ENCODE measurements at places on chromosomes 11 and 22. TPM values are rescaled to one million over a fixed set of nuclear protein-coding genes. Genes with fewer than 3 reads are reported as not detected.

DNA sequence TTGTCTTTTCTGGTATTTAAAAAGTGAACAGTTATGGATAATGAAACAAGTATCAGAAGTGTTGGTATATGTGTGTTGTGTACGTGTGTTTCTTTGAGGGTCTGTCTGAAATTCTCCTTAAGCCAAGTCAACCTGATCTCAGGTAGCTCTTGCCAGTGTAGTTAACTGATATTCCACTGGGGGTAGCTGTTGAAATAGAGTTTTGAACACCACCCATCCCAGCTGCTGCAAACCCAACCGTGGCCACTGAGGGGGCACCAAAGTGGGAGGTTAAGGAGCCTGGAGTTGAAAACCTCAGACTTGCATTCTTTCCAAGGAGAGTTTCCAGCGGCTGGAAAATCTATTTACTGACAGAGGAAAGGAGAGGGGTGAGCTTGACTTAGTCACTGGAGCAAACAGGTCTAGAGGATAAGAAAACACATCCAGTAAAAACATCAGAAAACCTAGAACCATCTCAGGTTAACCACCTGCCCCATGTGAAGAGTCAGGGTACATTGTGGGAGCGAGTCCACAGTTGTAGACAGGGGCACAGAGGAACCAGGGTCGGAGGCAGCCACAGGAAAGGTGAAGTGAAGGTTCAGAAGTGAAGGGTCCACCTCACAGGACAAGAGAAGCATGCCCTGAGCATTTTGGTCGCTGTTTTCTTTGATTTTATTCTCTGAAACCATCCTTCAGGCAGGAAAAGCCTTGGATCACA, 8.8 kb upstream of the CUL5 start:
- DNase-seq: peak; percentile 35

DNA sequence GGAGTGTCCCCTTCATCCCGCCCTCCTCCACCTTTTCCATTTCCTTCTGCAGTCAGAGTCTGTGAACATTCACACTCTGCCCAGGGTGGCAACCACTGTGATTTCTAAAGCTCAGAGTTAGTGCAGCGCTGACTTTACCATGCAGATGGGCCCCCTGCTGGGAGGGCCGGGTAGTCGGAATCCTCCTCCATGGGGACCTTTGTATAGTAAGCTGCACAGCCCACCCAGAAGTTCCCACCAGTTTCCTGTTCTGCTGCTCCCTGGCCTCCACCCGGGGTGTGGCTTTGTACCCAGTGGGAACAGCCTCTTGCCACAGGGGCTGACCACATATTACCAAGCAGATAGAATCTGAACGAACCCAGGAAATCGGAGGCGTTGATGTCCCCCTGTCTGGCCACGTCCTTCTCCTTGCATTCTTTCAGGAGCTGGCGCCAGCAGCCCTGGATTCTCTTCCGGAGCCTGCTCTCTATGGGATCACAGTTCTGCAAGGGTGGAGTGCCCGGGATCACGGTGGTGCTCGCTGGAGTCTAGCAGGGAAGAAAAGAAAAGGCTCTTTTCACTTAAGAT, 125.3 kb downstream of the MPPED1 start:
- DNase-seq: no peak

GRCh38 chr11:119518746-119519730, 96.1 kb upstream of the THY1 start:
- peak; percentile 12 for DNase-seq

- no peak for DNase-seq
Observed at GRCh38 chr11:118128721-118129470, 23.7 kb downstream of the SCN4B start.

SNX19 gene
- 41.7 TPM for total RNA-seq

MFRP gene
- not detected for total RNA-seq

APOL5 gene
- not detected for total RNA-seq

DNA sequence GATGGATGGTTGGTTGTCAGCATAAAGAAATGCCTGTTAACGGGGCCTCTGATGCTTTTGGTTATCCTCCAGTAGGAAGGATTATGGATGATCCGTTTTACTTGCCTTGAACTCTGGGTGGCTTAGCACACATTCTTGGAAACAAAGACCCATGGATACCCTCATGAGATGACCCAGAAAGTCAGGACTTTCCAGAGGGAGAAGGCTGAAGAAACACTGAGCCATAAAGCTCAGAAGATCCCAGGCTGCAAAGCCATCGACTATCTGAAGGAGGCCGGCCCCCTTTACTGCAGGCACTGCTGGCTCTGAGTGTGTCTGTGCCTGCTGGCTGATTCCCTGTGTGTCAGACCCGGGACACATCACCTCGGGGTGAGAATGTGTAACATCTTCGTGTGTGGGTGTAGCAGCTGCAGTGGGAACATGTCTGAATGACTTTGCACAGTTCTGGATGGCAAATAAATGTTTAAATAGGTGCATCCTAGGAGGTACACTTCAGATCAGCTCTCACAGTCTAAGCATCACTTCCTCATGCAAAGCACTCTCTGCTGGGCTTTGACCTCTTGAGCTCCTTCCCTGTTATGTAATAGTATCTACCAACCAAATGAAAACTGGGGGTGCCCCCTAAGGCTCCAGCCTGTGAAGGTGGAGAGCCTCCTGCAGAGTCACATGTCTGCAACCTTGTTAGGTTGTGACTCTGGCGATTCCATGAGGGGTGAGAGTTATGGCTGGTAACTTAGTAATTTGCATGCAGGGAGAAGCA, 1084.9 kb downstream of the TBC1D22A start:
- no peak for DNase-seq

DNA sequence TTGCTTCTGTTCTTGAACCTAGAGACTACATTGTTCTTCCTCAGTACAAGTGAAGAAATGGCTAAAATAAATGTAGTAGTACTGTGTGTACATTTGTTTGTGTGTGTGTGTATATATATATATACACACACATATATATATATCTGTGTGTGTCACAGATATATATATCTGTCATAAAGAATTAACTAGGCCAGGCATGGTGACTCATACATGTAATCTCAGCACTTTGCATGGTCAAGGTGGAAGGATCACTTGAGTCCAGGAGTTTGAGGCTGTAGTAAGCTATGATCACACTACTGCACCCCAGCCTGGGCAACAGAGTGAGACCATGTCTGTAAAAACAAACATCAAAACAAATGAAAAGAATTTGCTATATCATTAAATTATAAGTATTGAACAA, 164.8 kb downstream of the DYNC2H1 start:
- DNase-seq: no peak

GRCh38 chr11:78223320-78223954, 34.7 kb downstream of the USP35 start:
- no peak for DNase-seq

ST14 gene
- total RNA-seq: not detected

- no peak for DNase-seq
Observed at GRCh38 chr11:115761817-115762216, 257.6 kb upstream of the CADM1 start.

C11orf97 gene
- total RNA-seq: not detected

- DNase-seq: no peak
Observed at GRCh38 chr11:102669664-102670063, 35.9 kb downstream of the MMP27 start.

OR51I1 gene
- total RNA-seq: not detected

DNA sequence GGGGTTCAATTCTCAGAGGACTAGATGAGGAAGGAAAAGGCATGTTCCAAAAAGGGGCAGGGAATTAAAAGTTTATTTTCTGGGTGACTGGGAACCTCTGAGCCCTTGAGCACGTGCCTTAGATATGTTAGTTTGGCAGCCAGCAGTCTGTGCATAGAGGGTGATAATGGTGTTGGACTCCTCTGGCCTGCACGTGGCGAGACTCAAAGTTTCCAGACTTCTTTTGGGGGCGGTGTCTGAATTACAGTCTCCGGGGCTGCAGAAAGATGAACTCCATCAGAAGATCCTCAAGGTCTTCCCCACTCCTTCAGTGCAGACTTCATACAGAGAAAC, 861 bp upstream of the ZNRF3 start:
- peak; percentile 6 for DNase-seq

DNA sequence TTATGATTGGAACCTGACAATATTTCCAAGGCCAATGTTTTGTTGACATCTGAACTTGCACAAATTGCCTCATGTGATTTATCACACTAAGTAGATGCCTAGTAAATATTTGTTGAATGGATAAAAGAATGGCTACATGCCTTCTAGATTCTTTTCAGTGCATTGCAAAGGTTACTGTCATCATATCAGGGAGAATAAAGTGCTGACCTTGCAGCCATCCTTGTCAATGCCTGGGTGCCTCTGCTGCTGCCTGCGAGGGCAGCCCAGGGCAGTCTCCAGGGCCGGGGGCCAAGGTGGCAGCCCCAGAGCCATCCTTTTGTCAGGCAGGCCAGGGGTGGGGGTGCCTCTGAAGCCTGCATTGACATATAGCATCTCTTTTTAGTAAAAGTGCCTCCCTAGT, 325.6 kb upstream of the MTNR1B start:
- no peak for DNase-seq

OR52E1 gene
- not detected for total RNA-seq

- no peak for DNase-seq
Observed at GRCh38 chr22:32802237-32802765, 796 bp downstream of the TIMP3 start.

GRCh38 chr11:78138291-78138690, 1.1 kb downstream of the ALG8 start:
- DNase-seq: no peak

C11orf68 gene
- total RNA-seq: 36.3 TPM

FIBP gene
- total RNA-seq: 112 TPM

- DNase-seq: no peak
Observed at GRCh38 chr11:113263458-113264259, 50.7 kb upstream of the TTC12 start.

DNA sequence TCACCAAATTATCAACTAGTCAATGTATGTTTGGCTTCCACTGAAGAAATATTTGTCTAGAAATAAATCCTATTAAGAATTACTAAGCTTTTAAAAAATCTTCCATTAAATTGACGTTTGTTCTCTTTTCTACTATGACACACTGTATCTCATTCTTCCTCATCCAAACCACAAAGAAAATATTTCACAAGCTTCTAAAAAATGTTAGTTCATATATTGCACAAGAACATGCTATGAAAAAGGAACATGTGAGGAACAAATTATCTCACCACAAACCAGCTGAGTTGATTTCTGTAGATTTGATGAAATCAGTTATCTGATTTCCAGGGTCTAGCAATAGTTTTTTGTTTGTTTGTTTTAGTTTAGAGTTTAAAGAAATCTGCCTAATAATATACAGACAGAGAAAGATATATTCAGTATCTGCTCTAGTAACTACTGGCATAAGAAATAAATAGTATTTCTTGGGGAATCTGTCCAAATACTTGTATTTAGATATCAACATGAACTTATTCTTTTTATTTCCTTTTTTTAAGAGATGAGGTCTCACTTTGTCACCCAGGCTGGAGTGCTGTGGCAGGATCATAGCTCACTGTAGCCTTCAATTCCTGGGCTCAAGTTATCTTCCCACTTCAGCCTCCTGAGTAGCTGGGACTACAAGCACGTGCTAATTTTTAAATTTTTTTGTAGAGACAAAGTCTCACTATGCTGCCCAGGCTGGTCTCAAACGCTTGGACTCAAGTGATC, 161.7 kb downstream of the ATG16L2 start:
- no peak for DNase-seq

DNA sequence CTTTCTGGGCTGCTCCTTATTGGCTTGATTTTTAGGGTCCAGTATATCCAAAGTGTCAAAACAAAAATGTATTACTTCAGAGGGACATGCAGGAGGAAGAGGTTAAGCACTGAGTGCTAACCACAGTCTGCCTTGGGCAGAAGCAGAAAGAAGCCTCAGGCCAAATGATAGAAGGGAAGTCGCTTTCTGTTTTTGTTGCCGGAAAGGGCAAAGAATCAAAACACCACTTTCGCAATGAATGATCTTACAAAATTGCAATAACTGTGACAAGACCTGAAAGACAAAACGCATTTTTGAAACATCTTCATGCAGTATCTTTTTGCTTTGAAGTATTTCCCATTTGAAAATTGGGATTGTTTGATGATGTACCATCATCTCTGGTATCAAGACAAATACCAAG, 70.1 kb upstream of the PICALM start:
- peak; percentile 44 for DNase-seq

GRCh38 chr11:120807414-120808150, 216.3 kb upstream of the TBCEL start:
- no peak for DNase-seq

STIP1 gene
- total RNA-seq: 213 TPM

DNA sequence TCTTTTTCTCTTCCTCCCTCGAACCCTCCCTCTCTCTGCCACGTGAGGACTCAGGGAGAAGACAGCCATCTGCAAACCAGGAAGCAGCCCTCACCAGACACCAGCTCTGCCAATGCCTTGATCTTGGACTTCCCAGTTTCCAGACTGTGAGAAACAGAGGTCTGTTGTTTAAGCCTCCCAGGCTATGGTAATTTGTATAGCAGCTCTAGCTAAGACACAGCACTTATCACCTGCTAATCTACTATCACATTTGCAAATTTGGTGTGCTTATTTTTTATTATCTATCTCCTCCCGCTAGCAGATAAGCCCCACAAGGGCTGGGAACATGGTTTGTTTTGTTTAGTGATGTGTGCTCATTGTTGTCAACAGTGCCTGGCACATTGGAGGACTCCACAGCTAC, 124.8 kb upstream of the OPCML start:
- no peak for DNase-seq

DNA sequence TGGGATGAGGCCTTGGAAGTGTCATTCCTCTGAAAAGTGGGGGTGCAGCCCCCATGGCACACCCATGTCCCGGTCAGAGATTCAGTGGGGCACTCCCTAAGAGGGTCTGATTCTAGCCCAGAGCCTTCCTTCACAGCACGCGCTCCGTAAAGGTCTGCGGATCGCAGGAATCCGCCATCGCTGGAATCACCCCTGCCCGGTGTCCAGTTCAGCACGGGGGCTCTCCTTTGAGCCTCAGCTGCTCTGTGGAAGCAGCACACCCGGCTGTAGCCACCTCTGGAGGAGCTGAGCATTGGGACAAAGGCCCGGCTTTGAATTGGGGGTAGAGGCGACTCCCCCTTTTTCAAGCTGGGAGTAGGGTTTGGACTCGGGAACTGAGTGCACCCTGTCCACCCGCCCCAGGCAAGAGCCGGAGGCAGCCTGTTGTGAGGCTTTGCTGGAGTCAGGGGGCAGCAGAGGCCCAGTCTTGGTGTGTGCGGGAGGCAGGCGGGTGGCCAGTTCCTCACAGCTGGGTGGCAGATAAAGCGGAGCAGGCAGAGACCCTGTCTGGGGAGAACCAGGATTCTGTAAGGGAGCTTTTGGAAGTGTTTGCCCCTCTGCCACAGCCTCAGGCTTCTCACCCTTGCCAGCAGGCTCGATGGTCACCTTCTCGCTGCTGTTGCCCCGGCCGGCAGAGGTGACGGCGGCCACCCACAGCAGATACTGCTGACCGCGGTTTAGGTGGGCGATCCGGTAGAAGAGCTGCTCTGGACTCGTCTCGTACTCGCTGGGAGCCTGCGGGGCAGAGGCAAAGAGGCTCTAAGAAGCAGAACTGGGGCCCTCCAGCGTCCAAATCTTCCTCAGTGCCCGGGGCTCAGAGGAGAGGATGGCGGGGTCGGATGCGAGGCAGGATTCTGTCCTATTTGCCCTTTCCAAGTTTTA, 115.9 kb downstream of the CEP164 start:
- no peak for DNase-seq

CD248 gene
- total RNA-seq: 2.5 TPM
